ENCODE measurements at places on chromosomes 4 and X. TPM values are rescaled to one million over a fixed set of nuclear protein-coding genes. Genes with fewer than 3 reads are reported as not detected.

GRCh38 chr4:148779771-148780170 is 337.6 kb upstream of the NR3C2 start:
- no peak for ATAC-seq

Gene PWWP3B
- not detected for total RNA-seq

Gene RAI2
- total RNA-seq: not detected

Gene HSFX2
- not detected for total RNA-seq

DNA sequence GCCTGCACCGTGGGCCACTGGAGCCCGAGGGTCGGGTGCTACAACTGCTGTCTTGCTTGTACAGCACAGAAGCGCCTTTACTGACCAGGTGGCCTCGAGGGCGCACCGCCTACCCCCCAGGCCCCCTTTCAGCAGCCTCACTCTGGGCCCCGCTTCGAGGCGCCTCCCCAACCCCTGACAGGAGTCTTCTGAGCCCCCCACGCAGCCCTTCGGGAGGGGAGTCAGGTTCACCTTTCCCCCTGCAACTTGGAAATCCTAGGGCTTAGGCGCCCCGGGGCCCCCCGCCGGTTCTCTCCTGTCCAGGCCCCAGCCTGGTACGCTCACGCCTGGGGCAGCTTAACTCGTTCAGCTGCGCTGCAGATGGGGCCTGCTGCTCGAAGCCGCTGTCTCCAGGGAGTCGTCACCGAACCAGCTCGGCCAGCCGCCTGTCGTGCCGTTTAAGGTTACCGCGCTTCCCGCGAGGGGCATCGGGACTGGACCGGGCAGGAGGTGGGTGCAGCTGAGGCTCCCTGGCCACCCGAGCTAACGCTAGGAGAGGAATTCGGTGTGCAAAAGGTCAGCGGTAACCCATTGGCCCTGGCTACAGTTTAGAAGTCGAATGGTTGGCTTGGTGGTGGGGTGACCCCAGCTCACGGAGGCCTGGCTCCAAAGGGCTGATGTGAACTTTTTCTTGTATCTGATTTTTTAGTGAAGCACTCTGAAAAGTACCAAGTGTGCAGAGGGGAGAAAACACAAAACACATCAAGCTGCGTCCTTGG is 58.9 kb upstream of the BCOR start:
- ATAC-seq: no peak

Gene MED28
- 50.0 TPM for total RNA-seq

Gene FMR1NB
- total RNA-seq: not detected

DNA sequence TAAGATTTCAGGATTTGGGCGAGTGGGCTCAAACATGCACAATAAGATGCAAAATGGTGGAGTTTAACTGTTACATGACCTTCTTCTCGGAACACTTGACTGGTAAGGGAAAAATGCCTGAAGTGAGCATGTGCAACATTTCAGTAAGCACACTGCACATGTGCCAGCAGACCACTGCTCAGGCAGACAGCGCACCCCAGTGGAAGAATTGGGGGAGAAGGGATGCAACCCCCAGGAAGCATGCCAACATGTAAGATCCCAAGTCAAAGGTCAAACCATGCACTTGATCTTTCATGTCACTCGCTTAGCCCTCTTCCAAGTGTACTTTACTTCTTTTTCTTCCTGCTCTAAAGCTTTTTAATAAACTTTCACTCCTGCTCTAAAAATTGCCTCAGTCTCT is 256.3 kb downstream of the CENPC start:
- ATAC-seq: peak; percentile 28

GRCh38 chr4:153438916-153439756 is 27.0 kb upstream of the TMEM131L start:
- ATAC-seq: peak; percentile 92

Gene KLHL13
- 0.24 TPM for total RNA-seq

- no peak for ATAC-seq
These were observed 124.3 kb upstream of the TRIM2 start for GRCh38 chr4:153079857-153080391.

All from activated T-helper 17 cell treated with anti-CD3 and anti-CD28 coated beads, Interleukin-2, amount 50 U/mL, for 72 hours (primary cell).